Stimulated activated CD8-positive, alpha-beta memory T cell treated with anti-CD3 and anti-CD28 coated beads, Interleukin-7, amount 100 ng/mL, for 24 hours (primary cell): ENCODE measurements at places on chromosomes 5 and 9.

- no peak for DNase-seq
Measured at GRCh38 chr5:136014049-136015002, 14.5 kb upstream of the TGFBI start.

DNA sequence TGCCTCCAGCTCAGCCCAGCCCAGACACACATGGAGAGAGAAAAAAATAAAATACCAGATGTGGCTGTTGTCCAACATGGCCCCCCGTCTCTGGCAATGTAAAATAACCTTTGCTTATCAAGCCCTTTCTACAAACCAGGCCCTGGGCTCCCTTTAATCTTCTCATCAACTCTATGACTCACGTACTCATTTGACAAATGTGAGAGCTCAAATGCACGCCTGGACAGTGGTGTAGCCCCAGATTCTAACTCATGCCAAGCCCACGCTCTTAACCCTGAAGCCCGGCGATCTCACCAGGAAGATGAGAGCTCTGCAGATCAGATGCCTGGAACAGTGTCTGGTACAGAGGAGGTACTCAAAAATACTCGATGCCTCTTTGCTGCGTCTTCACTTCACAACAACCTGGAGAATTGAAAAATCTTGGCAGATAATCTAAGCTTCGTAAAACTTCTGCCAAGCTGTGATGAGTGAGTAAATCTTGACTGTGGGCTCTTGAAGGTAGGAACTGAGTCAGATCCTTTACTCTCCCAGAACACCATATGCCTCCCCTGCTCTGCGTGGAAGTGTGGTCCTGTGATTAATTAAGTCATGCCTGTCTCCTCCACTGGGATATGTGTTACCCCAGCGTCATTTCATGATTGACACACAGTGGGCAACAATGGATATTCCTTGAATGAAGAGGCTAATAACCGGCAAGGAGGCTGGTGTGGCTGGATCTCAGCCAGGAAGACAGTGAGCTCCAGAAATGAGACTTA, 102.0 kb upstream of the FSTL4 start:
- no peak for DNase-seq

DNA sequence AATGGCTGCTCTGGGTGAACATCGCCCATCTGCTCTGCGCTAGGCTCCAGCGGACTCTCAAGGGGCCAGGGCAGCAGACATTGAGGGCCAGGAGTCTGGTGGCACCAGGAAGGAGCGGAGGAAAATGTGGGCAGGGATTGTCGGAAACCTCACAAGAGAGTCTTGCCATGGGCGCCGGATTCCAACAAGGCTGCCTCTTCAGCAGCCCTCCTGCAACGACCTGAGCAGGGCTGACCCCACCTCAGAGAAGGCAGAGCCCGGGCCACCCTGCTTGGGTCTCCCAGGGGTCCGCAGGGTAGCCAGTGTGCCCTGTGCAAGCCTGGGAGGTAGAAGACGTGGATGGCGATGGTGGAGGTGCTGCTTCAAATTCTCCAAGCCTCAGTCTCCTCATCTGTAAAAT, 11.4 kb upstream of the UNC5A start:
- no peak for DNase-seq

- DNase-seq: no peak
Measured at GRCh38 chr5:133252133-133252480, 200.3 kb downstream of the HSPA4 start.

DNA sequence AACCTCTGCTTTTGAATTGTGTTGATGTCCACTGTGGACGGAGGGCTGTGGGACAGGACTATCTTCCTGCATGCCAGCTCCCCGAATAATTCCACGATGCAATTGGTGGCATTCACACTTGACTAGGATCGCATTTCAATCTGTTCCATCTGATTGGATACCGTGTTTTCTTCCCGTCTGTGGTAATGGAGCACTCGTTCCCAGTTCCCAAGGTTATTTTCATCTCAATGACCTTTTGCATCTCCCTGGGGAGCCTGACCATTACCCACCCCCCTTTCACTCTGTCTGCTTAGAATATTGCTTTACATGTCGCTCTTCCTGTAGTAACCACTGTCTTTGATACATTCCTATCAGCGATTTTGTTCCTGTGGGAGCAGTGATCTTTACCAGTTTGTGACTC, 402.2 kb upstream of the WWC1 start:
- no peak for DNase-seq

DNA sequence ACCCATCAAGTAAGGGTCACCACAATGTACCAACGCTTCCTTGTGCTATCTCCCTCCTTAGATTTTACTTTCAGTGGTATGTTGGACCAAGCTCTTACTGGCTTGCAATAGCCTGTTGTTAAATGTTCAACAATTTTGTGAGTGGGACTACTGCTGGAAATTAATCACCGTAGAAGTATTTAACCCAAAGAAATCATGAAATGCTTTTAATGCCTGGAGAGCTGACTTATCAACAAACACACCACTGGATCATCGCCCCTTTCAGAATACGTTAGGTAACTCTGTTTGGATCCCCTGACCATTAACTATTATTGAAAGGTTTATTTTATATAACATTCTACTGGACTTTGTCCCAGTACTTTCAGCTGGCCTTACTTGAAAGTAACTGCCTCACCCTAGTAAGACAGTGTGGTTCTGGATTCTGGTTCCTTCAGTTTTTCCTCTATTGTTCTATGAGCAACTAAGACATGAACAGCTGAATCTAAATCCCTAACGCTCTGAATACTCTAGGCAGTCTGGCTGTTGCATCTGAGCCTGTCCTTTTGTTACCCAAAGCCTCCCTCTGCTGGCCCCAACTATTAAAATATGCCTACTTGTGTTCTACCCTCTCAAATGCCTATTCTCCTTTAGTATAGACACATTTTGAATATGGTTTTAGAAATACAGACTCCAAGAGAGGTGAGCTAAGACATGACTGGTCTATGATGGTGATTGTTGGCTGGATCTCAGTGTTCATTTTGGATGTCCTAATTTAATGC, 1203.4 kb upstream of the DMAC1 start:
- no peak for DNase-seq
